ENCODE measurements at places on chromosomes 1 and 21.

GRCh38 chr1:239765163-239765562, 326.5 kb upstream of the FMN2 start:
- no peak for DNase-seq

DNA sequence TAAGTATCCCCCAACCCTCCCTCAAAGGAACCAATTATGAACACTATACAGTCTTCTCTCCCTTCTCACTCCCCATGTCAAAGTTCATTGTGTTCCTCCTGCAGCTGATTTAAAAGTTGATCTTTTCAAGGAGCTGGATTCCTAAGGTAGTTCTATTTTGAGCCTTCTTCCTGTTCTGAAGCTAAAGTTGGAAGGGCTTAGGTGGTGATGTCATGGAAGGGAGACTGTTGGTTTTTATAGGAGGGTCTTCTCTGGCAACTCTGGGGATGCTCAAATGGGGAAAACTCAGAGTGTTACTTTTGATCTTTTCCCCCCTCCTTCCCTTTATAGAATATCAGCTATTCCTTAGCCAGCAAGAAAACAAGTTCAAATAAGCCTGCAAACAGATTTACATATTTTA, 83.0 kb upstream of the AK4 start:
- DNase-seq, result no peak

GRCh38 chr1:19067182-19067911, 110.9 kb upstream of the IFFO2 start:
- no peak for DNase-seq

DNA sequence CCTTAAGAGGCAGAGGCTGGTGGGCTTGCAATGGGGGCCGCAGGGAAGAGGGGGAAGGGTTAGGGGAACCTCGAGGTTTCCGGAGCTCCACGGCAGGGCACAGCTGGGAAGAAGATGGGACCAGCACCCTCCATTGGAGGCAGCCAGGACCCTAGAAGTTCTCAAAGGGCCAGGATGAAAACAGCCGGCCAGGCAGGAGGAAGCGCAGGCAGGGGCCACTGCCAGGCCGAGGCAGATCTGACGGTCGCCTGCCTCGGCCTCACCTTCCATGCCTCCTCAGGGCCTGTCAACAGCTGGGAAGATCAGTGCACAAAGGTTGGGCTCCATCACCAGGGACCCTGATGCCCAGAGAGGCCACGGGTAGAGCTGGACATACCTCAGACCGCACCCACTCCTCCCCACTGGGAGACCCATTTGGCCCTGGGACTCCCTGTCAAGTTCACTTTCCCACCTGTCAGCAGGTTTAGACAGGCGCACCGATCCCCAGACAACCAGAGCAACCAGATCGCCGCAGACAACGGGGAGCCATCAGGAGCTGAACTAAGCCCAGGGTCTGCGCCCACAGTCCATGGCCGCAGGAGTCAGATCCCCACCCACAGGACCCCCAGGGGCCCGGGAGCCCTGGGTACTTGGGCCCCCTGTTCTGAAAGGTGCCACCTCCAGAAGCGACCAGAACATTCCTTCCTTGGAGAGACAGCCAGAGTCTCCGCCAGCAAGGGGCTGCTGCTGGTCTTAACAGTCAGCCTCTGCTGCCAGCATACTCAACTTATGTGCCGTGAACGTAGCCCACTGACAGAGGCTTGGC, 2.2 kb downstream of the SLC19A1 start:
- no peak for DNase-seq

DNA sequence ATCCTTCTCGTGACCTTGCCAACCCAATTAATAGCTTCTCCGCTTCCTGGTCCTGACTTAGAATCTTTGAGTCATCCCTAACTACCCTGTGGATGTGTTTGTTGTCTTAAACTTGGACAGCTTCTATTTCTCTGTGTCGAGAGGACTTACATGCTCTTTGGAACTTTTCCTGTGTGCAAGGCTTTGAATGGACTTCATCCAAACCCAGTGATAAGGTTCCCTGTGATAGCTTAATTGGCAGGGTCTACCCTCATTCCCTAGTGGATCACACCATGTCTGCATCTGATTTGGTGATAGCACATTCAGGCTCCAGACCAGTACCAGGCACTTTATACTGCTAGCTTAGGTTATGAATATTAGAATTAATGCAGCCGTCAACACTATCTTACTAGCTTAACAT, 378.2 kb upstream of the KAZN start:
- DNase-seq, result no peak

DNA sequence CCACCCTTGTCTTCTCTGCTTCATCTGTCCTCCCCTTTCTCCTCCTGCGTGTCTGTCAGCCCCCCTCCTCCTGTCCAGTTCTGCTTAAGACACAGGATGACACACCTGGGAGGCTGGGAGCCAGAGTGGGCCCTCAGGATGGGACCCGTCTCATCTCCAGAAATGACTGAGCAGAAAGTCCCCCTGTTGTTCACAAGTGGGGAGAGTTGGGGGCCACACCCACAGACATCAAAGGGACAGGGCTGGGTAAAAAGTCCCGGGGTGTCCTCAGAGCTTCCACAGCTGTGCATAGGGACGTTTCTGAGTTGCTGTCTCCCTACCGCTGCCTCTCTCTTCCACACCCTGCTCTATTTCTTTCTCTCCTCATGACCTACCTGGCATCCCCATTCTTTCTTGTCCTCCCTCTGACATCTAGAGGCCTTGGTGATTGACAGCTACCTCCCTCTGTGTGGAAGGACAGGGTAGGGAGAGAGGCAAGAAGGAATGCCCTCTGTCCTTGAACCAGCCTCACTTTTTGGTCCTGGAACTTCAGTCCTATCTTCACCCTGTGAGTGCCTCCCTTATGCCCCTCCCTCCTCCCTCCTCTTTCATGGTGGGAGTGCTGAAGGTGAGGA, 19.5 kb upstream of the SH2D2A start:
- DNase-seq, result no peak

DNA sequence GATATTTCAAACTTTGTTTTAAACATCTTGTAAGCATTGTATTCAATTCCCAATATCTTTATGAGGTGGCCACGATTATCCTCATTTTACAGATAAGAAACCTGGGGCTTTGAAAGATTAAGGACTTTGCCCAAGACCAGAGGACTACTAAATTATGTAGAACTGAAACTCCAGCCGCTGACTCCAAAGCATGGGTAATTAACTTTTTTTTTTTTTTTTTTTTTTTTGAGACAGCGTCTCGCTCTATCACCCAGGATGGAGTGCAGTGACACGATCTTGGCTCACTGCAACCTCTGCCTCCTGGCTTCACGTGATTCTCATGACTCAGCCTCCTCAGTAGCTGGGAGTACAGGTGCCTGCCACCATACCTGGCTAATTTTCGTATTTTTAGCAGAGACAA, 68.7 kb downstream of the ALG14 start:
- DNase-seq, result no peak

GRCh38 chr1:91697416-91697815, 188.5 kb downstream of the TGFBR3 start:
- no peak for DNase-seq

DNA sequence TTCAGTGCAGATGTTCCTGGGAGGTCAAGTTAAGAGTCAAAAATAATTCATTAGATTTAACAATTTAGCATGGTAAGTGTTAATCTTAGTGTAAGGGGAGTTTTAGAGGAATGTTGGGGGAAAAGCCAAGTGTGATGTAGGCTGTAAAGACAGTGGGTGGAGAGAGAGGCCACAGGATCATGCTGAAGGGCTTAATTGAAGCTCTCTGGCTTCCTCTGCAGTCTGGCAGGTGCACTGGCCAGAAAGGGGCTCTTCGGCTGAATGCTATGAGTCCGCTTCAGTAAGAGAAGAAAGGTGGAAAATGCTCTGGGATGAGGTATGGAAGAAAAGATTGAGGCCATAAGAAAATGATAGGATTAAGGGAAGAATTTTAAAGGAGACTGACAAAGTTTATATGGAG, 3.0 kb downstream of the BRDT start:
- DNase-seq, result no peak

DNA sequence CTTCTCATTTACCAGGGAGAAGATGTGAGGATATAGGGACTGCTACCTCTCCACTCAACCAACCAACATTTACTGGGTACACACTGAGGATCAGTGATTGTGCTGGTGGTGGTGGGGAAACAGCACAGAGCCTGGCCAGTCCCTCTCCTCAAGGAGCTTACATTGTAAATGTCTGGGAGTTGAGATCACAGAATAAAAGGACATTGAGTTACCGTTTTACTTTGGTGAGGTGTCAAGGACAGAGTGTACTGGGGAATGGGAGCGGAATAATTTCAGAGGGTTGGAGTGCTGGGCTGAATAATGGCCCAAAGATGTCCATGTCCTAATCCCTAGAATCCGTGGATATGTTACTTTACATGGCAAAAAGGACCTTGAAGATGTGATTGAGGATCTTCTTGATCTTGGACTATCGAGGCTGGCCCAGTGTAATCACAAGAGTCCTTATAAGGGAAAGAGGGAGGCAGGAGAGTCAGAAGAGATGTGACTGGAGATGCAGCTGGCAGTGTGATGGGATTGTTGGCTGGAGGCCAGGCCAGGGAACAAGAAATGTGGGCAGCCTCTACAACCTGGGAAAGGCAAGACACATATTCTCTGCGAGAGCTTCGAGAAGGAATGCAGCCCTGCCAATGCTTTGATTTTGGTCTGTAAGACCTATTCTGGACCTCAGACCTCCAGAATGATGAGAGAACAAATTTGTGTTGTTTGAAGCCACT, 26.6 kb upstream of the RWDD3 start:
- DNase-seq, result no peak

All from stimulated activated CD8-positive, alpha-beta memory T cell treated with anti-CD3 and anti-CD28 coated beads, Interleukin-12 subunit alpha, Interleukin-12 subunit beta, amount 100 ng/mL, for 4 hours (primary cell).